ENCODE measurements at places on chromosomes 11 and 22. TPM values are rescaled to one million over a fixed set of nuclear protein-coding genes. Genes with fewer than 3 reads are reported as not detected.

DNA sequence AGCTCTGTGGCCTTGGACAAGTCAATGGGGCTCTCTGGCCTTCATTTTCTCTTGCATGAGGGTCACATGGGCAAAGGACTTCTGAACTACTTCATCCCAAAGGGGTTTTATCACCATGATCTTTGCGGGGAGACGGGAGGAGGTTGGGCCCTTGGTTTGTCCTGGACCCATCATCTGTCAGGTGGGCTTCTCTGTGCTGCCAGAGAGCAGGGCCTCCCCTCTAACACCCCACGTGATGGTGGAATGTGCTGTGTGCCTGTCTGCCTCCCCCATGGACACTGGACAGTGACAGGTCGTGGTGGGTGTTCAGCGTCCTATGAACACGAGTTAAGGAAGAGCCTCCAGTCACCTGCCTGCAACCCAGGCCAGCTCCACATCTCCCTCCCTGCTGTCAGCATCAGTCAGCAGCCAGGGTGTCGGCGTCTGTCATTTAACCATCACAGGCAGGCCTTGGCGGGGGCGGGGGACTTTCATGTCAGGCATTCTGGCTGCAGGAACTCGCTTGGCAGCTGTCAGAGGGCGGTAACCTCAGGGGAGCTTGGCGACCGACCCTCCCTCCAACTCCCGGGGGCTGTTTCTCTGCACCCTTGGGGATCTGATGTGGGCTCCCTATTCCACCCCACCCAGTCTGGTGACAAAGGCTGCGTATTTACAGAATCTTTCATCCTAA lies 2.6 kb upstream of the SUN2 start:
- no peaks in the 10 kb centered on the region for H3K36me3 ChIP-seq
- peaks cover 37% of the 10 kb centered on the region for H3K4me1 ChIP-seq
- no peaks in the 10 kb centered on the region for H3K27me3 ChIP-seq

GRCh38 chr11:25535467-25536272 lies 796.3 kb upstream of the ANO3 start:
- no peak overlapping the region for H3K4me3 ChIP-seq
- no peak for DNase-seq
- H3K36me3 ChIP-seq = no peaks in the 10 kb centered on the region
- H3K4me1 ChIP-seq = no peaks in the 10 kb centered on the region

- no peaks in the 10 kb centered on the region for H3K27me3 ChIP-seq
- H3K4me3 ChIP-seq = peak overlapping the region; percentile 41
- H3K4me1 ChIP-seq = peaks cover 72% of the 10 kb centered on the region
- DNase-seq = no peak
Measured at GRCh38 chr11:115625502-115625901, 121.3 kb upstream of the CADM1 start.

DNA sequence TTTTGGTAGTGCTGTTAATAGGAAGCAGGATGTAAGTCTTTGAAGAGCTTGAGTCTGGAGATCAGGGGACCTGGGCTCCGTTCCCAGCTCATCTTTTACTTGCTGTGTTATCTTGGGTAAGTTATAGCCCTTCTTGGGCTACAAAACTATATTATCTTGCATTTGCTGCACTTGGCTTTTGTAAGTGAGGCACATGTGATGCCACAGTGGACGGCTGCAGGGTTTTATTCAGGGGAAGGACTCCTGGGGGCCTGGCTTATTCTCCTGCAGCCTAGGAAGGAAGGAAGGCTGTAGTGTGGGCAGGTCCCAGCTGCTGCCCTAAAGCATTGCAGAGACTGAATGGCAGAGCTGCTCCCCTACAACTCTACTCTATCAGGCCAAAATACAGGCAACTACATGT lies 6.4 kb downstream of the CD82 start:
- peaks cover 12% of the 10 kb centered on the region for H3K27me3 ChIP-seq
- H3K36me3 ChIP-seq = no peaks in the 10 kb centered on the region
- no peak for DNase-seq
- no peak overlapping the region for H3K27ac ChIP-seq
- no peak overlapping the region for H3K4me3 ChIP-seq

- no peak overlapping the region for H3K4me3 ChIP-seq
- peaks cover 6% of the 10 kb centered on the region for H3K36me3 ChIP-seq
- H3K4me1 ChIP-seq = peaks cover 7% of the 10 kb centered on the region
- H3K27me3 ChIP-seq = no peaks in the 10 kb centered on the region
- H3K27ac ChIP-seq = no peak overlapping the region
- no peak for DNase-seq
Measured at GRCh38 chr11:15927864-15928217, 428.5 kb downstream of the SOX6 start.

The CLMP gene
- total RNA-seq = 4.2 TPM

GRCh38 chr11:69264486-69264885 lies 29.5 kb upstream of the MYEOV start:
- no peaks in the 10 kb centered on the region for H3K27me3 ChIP-seq
- H3K27ac ChIP-seq = no peak overlapping the region
- DNase-seq = no peak
- no peaks in the 10 kb centered on the region for H3K36me3 ChIP-seq
- peaks cover 12% of the 10 kb centered on the region for H3K4me1 ChIP-seq

- no peaks in the 10 kb centered on the region for H3K36me3 ChIP-seq
- H3K27ac ChIP-seq = no peak overlapping the region
- H3K4me3 ChIP-seq = no peak overlapping the region
- DNase-seq = no peak
- peaks cover 17% of the 10 kb centered on the region for H3K4me1 ChIP-seq
- H3K27me3 ChIP-seq = no peaks in the 10 kb centered on the region
Measured at GRCh38 chr22:34808618-34809017, 257.3 kb upstream of the ISX start.

DNA sequence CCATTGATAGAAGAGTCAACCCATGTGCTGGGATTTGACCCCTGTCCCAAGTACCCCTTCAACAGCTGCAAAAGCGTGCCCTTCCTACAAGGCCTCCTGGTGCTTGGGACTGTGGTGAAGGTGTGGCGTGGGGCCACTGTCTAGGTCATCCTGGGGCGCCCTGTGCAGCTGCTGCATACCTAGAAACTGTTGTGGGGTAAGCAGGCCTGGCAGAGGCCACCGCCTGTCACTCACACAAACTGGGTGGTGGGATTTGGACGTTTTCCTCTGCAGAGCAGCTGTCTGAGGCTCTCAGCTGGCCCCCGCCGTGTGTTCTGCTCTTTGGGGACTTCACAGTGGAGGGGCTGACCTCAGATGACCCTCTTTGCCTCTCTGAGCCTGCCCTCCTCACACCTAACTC lies 69.7 kb downstream of the SCN3B start:
- peaks cover 27% of the 10 kb centered on the region for H3K4me1 ChIP-seq
- H3K36me3 ChIP-seq = no peaks in the 10 kb centered on the region
- no peak overlapping the region for H3K4me3 ChIP-seq
- no peak overlapping the region for H3K27ac ChIP-seq

GRCh38 chr11:34242037-34242625 lies 115.7 kb downstream of the ABTB2 start:
- DNase-seq = no peak
- H3K36me3 ChIP-seq = no peaks in the 10 kb centered on the region
- H3K4me3 ChIP-seq = no peak overlapping the region

DNA sequence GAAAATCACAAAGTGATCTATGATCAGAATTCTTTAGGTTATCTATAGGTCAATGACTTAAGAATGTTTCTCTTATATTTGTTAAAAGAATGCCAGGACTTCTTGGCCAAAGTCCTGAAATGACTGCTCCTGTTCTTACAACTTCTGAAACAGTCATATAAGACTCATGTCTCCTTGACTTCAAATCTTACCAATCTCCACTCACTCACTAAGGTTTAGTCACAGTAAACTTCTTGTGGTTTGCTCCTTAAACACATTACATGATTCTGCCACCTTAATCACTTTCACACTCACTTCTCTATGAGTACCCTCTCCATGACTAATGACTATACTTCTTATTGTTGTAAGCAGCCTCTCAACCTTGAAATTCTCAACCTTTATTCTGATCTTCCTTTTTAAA lies 648.7 kb upstream of the CCDC179 start:
- no peak for DNase-seq
- no peaks in the 10 kb centered on the region for H3K4me1 ChIP-seq

DNA sequence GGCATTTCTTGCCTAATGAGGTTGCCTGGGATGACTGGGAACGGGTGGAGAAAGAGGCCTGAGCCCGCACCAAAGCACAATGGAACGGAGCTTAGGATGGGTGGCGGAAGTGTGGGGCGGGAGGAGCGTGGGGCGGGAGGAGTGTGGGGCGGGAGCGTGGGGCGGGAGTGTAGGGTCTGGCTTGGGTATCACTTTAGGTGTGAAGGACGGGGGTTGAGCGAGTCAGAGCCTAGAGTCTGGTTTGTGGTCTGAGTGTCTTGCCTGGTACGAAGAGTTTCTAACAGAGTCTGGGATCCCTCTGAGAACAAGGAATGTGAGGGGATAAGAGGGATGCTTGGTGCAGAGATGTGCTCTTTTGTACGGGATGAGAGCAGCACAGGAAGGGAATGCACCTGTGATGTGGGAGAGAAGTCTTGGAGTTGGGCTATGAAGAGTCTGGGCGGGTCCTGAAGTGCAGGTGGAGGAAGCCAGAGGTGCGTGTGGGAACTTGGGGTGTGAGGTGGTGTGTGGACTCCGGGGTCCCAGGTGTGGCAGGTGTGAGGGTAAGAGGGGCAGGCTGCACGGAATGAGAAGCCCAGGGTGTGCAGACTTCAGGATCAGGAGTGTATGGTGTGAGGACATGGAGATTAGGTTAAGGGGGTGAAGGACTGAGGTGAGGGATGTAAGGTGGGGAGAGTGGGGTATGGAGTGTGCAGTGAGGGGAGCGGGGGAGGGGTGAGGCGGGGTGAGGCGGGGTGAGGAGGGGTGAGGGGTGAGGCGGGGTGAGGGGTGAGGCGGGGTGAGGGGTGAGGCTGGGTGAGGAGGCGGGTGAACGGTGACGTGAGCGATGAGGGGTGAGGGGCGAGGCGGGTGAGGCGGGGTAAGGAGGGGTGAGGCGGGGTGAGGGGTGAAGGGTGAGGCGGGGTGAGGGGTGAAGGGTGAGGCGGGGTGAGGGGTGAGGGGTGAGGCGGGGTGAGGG lies 1.0 kb downstream of the SYCE3 start:
- no peak overlapping the region for H3K27ac ChIP-seq
- no peak for DNase-seq
- H3K36me3 ChIP-seq = no peaks in the 10 kb centered on the region

DNA sequence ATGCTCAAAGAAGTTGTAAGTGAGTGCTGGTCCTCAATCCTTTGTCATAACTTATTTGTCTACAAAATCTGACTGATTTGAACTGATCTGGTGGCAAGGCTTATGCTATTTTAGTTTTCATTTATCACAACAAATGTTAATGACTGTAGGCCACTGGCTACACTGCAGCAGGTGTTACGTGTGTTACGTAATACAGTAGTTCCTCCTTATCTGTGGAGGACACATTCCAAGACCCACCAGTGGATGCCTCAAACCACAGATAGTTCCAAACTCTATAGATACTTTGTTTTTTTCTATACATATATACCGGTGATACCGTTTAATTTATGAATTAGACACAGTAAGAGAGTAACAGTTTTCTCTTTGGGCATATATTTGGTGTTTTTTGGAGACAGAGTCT lies 7.0 kb downstream of the MADD start:
- no peak overlapping the region for H3K27ac ChIP-seq
- peaks cover 5% of the 10 kb centered on the region for H3K36me3 ChIP-seq
- H3K4me1 ChIP-seq = peaks cover 15% of the 10 kb centered on the region
- no peak overlapping the region for H3K4me3 ChIP-seq

- peaks cover 7% of the 10 kb centered on the region for H3K4me1 ChIP-seq
- no peaks in the 10 kb centered on the region for H3K36me3 ChIP-seq
- no peak overlapping the region for H3K4me3 ChIP-seq
- DNase-seq = no peak
Measured at GRCh38 chr11:132357811-132358572, 987.6 kb downstream of the NTM start.

DNA sequence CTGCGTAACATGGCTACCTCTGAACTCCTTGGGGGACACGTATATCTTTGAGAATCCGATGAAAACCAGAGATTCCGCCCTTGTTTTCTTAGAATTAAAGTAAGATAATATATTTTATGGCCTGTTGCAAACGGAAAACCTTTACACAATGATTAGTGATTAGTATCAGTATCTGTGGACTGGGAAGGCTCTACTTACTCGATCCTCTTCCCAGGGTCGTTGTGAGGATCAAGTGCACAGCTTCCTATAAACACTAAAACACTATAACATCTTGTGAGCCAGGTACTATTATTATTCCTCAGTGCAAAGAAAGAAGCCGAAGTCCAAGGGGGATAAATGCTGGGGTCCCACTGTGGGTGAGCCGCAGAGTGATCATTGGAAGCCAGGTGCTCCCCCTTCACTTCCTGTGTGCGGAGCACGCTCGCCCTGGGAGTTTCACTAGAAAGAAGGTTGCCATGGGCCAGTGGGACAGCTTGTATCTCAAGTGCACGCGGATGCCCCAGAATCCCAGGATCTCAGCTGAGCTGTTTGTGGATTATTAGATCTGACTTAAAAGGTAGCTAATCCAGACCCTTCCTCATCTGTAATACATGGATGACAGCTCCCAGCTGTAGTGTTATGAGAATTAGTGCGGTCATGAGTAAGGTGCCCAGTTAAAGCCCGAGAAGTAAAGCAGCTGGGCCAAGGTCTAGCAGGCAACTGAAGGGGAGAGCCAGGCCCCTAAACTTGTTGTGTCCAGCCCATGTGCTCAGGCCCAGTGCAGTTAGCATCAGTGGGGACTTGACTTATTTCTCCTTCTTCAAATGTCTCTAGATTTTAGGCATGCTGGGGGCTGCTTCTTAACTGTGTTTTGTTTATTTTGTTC lies 839 bp downstream of the CBY1 start:
- H3K27me3 ChIP-seq = no peaks in the 10 kb centered on the region
- H3K4me3 ChIP-seq = peak overlapping the region; percentile 97
- peaks cover 18% of the 10 kb centered on the region for H3K4me1 ChIP-seq
- H3K36me3 ChIP-seq = peaks cover 3% of the 10 kb centered on the region
- H3K27ac ChIP-seq = peak overlapping the region; percentile 100
- no peak for DNase-seq

DNA sequence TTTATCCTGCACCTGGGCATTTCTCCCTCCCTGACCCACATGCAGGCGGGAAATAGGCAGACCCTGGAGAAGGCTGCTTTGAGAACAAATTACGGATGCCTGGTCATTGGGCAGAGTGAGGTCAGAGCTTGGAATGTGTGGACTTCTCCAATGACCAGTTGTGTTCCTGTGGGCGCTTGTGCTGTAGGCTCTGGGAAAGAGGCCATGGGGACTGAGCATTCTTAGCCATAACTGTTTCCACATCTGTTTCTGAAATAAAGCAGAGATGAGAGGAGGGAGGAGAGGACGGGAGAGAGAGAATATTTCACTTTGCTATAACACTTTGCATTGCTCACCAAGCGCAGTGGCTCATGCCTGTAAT lies 11.2 kb upstream of the TMEM184B start:
- no peak overlapping the region for H3K4me3 ChIP-seq
- peaks cover 5% of the 10 kb centered on the region for H3K27me3 ChIP-seq
- H3K4me1 ChIP-seq = peaks cover 24% of the 10 kb centered on the region
- peaks cover 5% of the 10 kb centered on the region for H3K36me3 ChIP-seq
- no peak for DNase-seq

DNA sequence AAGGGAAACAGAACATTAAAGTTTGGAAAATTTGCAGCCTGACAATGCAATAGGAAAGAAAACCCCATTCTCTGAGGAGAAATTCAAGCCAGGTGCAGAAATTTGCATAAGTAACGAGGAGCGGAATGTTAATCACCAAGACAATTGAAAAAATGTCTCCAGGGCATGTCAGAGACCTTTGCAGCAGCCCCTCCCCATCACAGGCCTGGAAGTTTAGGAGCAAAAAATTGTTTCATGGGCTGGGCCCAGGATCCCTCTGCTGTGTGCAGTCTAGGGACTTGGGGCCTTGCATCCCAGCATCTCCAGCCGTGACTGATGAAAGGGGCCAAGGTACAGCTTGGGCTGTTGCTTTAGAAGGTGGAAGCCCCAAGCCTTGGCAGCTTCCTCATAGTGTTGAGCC lies 780.2 kb downstream of the LRRC4C start:
- H3K4me3 ChIP-seq = no peak overlapping the region
- no peak overlapping the region for H3K27ac ChIP-seq
- no peaks in the 10 kb centered on the region for H3K4me1 ChIP-seq
- DNase-seq = no peak
- no peaks in the 10 kb centered on the region for H3K36me3 ChIP-seq
